KBM-7 (cell line): ENCODE measurements at places on chromosomes 7 and 10.
A peak's percentile ranks its signal among the peaks of the same experiment; 100 is the strongest.

- DNase-seq = no peak
These were observed 128.2 kb downstream of the TAX1BP1 start for GRCh38 chr7:27868131-27868550.

DNA sequence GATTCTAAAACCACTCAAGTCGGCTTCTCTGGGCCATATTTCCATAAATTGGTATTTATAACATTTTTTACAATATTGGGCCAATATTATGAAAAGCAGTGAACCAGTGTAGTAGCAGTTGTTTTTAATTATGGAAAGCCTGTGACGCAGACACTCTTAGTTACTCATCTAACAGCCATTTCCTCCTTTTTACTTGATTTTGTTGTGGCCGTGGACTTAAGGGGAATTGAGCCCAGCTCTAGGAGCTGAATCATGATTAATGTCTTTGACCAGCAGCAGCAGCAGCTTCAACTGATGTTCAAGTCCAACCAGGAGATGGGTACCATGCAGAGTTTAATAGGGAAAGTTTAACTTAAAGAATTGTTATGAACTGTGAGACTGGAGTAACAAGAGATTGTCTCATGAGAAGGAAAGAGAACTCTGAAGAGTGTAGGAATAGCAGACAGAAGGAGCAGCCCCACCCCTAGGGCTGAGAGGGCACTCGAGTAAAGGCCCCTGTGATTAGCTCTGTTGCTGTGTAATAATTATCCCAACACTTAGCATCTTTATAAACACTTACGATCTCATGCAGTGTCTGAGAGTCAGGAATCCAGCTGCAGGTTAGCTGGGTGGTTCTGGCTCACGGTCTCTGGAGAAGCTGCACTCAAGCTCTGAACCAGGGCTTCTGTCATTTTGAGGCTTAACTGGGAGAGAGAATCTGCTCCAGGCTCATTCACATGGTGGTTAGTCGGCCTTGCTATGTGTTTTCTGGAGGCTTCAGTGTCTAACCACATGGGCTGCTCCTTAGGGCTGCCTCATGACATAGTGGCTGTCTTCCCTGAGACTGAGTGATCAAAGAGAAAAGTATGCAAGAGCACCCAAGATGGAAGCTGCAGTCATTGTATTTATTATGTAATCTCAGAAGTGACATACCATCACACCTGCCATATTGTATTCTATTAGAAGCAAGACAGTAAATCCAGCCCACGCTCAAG, 4.6 kb downstream of the LANCL2 start:
- DNase-seq = no peak

DNA sequence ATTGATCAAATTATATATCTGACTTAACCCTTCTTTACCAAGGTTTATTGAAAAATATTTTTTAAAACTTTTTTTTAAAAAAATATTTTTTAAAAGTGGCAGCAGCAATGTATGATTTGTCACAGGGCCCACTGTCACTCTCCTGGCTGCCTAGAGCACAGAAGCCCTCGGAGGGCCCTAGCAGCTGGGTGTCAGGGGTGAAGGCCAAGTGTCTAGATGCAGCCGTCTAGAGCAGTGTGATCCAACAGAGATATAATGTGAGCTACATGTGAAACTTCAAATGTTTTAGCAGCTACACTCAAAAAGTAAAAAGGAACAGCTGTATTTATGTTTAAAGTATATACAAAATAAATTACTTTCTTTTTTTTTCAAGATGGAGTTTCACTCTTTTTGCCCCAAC, 112.7 kb downstream of the ARHGAP22 start:
- DNase-seq = no peak

DNA sequence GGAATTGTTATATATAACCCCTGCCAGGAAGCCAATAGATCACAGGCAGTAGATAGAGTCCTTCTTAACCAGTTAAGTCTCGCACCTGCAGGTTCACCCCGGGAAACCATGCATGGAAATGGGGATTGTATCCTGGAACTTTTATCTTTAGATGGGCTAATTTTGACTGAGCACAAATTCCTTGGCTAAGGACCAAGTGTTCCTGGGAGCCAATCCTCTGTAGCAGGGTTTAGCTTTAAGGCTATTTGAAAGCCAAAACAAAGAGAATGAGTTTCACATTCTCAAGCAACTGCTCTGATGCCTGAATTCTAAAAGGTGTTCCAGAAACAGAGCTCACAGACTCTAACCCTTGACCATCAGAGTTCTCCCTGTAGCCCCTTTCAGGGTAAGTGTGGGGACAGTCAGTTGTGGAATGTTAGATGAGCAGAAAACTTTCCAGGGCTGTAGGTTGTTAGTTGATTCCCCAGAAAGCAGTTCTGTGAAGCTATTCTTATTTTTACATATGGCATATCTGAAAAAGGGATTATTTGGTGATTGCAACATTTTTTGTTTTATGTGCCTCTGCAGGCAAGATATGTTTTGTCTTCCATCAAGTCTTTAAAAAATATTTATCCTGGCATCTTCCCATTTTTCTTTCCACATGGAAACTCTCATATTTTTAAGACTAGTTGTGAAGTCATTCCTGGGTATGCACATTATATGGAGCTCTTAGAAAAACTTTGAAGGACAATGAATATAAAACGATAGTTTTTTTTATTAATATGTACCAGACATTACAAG, 16.2 kb upstream of the NPVF start:
- no peak for DNase-seq

DNA sequence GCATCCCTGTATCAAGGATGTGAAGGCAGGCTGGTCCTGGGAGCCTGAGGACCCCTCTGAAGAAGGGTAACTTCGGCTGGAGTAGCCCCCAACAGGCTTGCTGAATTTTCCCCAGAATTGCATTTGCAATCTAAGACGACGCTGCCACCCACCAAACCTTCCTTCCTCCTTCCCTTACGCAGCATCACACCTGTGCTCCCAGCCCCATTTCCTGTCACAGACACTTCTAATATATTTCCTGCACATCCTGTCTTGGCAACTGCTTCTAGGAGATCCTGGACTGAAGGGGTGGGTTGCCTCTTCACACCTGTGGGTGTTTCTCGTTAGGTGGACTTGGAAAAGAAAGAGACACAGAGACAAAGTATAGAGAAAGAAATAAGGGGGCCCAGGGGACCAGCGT, 9.4 kb upstream of the PGAM1 start:
- DNase-seq = no peak

- DNase-seq = no peak
These were observed 558.0 kb downstream of the ZWINT start for GRCh38 chr10:55803055-55803454.

- no peak for DNase-seq
These were observed 218.6 kb downstream of the TCERG1L start for GRCh38 chr10:131092876-131093275.

DNA sequence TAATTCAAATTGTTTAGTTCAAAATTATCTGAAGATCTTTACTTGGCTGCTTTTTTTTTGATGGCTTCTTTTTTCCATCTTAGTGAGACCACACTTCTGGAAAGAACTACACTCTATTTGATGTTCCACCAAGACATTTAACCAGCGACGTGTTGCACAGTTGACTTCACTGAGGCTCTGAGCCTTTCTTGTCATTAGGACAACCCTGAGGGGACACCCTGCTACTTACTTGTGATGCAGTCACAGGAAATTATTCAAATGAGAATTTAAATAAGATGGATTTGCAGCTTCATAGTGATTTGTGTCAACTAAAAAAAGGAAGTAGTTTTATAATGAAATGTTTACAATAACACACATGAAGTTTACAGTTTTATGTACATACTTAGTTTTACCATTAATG, 25.6 kb upstream of the PIK3CG start:
- no peak for DNase-seq

GRCh38 chr10:43671659-43672531, 23.2 kb upstream of the ZNF32 start:
- peak; percentile 67 for DNase-seq

DNA sequence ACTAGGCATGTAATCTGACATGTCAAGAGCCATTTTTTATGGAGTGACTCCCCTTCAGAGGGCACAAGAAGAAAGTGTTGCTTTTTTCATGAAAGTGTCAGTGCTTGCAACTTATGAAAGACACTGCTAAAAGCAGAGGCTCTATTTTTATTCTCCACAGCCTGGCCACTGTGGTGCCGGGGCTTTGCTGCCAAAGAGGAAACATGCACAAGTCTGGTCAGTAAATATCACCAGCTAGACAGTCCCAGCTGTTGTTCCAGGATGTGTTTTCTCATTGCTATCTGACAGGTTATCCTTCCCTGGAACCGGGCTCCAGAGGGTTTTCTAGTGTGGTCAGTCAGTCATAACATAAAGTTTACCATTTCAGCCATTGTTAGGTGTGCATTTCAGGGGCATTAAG, 180.7 kb upstream of the PITRM1 start:
- no peak for DNase-seq

- DNase-seq = no peak
These were observed 8.2 kb upstream of the BLVRA start for GRCh38 chr7:43750016-43750887.

- DNase-seq = no peak
These were observed 148.3 kb upstream of the TCF7L2 start for GRCh38 chr10:112801748-112802147.

DNA sequence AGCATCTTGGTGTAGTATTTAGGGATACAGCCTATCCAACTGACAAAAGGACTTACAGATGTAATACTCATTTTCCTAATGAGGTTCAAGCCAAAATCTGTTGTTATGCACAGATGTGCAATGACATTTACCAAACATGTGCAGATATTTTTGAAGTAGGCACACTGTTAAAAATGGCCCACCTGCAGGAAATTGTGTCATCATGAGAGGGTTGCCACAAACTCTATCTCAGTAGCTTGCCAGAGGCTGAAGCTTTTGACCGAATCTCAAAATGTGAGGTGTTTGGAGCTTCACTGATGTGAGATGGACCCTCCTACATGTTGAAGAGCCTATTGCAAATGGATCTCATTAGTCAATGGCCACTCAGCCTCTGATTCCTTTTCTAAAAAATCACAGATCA, 89.7 kb upstream of the CSTF2T start:
- no peak for DNase-seq
